Posterior cingulate gyrus (tissue), 11 donors: ENCODE measurements at places on chromosomes 11 and 22.

DNA sequence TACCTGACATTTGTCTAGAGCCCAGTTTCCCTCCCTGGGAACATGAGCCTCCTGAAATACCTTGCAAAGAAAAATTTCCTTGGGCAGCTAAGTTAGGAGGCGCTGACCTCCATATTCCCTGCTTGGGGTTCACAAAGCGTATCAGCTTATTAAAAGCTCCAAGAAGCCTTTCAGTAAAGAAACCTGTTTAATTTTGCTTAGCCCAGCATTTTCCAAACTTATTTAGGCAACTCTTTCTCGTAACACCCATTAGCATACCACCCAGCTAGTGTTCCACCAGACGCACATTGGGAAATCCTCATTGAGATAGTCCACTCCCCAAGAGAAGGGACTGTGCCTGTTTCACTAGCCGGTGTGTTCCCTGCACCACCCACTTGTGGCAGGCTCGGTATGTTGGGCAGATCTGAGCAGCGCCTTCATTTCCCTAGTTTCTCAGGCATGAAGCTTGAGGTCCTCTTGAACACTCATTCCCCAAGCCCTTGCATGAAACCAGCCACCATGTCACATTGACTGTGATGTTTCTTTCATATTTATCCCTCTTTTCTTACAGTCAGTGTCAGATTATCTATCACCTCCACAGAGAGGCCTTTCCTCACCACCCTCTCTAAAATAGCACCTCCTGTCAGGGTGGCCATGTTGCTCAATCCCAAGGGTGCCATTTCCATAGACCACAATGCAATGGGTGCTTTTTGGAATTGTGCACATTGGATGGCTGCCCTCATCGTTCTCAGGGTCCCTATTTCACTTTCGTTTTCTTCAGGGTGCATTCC, 12.5 kb upstream of the ELF5 start:
- no peak for DNase-seq

- DNase-seq: no peak
Measured at GRCh38 chr22:28628766-28629165, 50.9 kb downstream of the TTC28 start.

- DNase-seq: no peak
Measured at GRCh38 chr22:34294986-34295385, 374.7 kb upstream of the LARGE1 start.

DNA sequence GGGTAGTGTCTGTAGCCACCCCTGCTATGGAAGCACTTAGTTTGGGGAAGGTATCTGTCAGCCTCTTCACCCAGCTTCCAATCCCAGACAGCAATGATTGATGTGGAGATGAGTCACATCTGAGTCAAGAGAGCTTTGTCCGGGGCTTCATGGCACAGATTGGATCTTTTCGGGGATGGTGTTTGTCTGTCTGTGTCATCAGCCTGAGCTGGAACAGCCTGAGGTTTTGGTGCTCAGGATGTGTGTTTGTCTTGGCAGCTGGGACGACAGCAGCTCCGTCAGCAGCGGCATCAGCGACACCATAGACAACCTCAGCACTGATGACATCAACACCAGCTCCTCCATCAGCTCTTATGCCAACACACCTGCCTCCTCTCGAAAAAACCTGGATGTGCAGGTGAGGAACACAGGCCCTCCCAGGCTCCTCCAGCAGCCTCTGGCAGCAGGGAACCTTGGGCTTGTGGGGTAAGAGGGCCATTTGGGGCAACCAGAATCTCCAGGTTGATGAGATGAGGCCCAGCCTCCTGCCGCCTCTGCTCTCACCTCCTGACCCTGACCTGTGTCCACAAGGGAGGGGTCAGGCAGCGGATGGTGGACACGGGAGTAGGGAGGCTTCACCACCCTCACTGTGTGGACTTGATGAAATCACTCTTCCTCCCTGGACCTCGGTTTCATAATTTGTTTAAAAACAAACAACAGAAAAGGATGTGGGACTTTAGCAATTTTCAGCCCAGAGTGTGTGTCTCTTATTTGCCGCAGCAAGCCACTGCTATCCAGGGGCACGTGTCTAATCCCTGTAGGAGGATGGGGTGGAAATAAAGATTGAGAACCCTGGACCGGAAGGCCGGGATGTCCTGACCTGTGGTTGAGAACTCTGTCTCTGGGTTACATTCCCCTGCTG, 124.3 kb downstream of the DBX1 start:
- DNase-seq: no peak

GRCh38 chr11:47264521-47264920, 5.4 kb upstream of the MADD start:
- no peak for DNase-seq

GRCh38 chr11:8000390-8000789, 13.3 kb downstream of the EIF3F start:
- DNase-seq: no peak

DNA sequence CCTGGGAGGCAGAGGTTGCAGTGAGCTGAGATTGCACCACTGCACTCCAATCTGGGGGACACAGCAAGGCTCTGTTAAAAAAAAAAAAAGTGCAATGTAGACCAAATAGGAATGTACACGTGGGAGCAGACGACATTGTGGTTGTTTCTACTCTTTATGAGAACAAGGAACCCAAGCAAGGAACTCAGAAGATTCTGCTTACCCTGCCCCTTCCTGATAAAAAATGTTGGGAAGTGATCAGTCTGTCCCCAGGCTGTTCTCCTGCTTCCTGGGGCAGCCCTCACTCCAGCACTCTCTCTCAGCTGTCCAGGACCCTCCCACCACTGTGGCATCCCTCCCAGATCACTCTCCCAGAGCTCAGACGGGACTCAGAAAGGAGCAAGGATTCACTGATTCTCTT, 31.8 kb downstream of the SLCO2B1 start:
- DNase-seq: no peak

- DNase-seq: no peak
Measured at GRCh38 chr11:1458340-1459218, 28.0 kb downstream of the MOB2 start.

- DNase-seq: no peak
Measured at GRCh38 chr11:95426823-95427462, 195.9 kb upstream of the SESN3 start.

- no peak for DNase-seq
Measured at GRCh38 chr11:116124922-116125714, 620.9 kb upstream of the CADM1 start.

GRCh38 chr11:85809191-85809590, 1.8 kb downstream of the SYTL2 start:
- DNase-seq: no peak

DNA sequence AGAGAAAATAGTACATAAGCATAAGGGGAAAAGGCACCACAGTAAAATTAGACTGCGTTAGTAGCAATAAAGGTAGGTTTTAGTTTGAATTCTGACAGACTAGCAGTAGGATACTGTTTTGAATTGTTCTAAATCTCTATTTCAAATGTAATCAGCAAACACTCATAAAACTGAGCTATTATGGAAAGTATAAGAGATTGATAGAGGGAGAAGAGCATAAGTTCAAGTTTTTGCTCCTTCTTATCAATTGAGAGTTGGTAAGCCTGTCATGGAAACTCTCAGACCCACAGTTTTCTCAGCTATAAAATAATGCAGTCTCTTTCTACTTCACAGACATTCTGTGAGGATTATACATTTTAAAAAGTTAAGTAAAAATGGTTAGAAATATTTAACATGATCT, 840.2 kb upstream of the CNTN5 start:
- DNase-seq: no peak

GRCh38 chr11:76690736-76691135, 20.2 kb upstream of the LRRC32 start:
- DNase-seq: no peak

- DNase-seq: no peak
Measured at GRCh38 chr11:44618561-44619425, 53.3 kb downstream of the CD82 start.

- no peak for DNase-seq
Measured at GRCh38 chr11:46407635-46408034, 16.1 kb upstream of the CHRM4 start.

- no peak for DNase-seq
Measured at GRCh38 chr11:67432655-67433349, 4.5 kb downstream of the RPS6KB2 start.
